SK-MEL-5 (cell line): ENCODE measurements at places on chromosomes 12 and 14. TPM values are rescaled to one million over a fixed set of nuclear protein-coding genes. Genes with fewer than 3 reads are reported as not detected.

The INSM2 gene
- total RNA-seq = 0.26 and 0.27 TPM in 2 replicates

The SENP1 gene
- total RNA-seq = 18.8 and 19.2 TPM in 2 replicates

The SLC41A2 gene
- 2.8 and 8.5 TPM in 2 replicates for total RNA-seq

The DEGS2 gene
- total RNA-seq = not detected in 2 replicates

The ETFRF1 gene
- 25.0 and 25.9 TPM in 2 replicates for total RNA-seq

DNA sequence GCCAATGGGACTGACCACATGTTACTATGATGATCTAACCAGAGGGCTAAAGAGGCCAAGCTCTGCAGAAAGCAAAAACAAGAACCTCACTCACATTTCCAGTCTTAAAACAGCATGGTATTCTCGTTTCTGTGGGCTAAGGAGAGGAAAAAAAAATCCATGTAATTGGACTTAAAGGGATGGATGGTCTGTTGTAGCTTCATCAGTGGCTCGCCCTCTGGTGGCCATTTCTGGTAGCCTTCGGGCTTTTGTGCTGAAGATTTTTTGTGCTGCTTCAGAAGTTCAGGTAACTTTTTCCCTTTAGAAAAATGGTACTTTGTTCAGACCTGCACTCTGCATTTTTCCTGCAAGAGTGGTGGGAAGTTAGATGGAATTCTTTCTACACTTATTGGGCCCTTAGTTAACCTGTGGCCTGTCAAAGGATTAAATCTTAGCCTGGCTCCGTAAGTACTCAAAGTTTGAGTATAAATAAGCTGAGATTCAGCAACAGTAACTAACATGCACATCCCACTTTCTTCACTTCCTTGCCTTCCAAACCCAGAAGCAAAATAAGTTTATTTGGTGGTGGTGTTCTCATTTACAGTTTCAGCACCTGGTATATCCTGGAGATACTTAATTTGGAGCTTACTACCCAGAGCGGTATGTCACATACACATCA lies 22.3 kb downstream of the DCAF4 start:
- peak; percentile 62 for DNase-seq

DNA sequence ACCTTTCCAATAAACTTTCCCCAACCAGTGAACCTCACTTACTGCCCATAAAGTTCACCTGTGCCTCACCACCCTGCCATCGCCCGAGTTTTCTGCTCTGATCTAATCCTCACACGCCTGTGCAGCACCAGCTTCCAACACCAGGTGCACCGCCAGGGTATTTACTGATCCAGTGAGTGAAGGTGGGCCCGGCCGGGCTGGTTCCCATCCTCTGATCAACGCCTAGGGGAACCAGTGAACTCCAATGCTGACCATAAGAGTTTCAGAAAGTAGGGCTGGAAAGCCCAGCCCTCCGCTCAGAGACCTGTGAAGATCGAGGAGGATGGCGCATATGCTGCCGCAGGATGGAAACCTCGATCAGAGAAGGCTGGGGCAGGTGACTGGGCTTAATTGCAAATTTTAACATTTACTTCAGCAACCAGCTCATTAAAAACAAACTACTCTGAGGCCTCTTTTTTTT lies 685 bp upstream of the MYL6B start:
- DNase-seq = peak; percentile 57

GRCh38 chr14:22996768-22997654 lies 12.9 kb downstream of the C14orf93 start:
- no peak for DNase-seq

- DNase-seq = no peak
Observed at GRCh38 chr12:104464899-104465298, 8.2 kb downstream of the CHST11 start.

DNA sequence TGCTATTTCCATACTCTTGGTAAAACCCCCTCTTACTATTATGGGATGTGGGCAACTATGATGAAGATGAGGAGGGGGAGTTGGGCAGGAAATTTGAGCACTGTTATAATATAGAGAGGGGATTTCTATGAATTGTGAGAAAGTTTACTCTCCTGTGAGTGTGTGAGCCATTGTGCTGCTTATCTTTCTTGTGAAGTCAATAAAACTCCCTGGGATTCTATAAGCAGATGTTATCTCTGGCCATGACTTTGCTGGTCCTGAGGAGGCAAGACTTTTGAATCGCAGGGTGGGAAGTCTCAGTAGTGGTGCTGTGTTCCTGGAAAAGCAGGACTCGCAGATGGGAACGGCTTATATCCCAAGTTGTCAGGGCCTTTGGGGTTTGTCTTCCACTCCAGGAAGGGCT lies 62.2 kb downstream of the EMP1 start:
- no peak for DNase-seq

- DNase-seq = no peak
Observed at GRCh38 chr12:38956337-38956736, 50.9 kb upstream of the CPNE8 start.

- DNase-seq = no peak
Observed at GRCh38 chr12:74780182-74780849, 242.7 kb downstream of the ATXN7L3B start.

- no peak for DNase-seq
Observed at GRCh38 chr14:99633918-99634317, 11.0 kb upstream of the HHIPL1 start.

DNA sequence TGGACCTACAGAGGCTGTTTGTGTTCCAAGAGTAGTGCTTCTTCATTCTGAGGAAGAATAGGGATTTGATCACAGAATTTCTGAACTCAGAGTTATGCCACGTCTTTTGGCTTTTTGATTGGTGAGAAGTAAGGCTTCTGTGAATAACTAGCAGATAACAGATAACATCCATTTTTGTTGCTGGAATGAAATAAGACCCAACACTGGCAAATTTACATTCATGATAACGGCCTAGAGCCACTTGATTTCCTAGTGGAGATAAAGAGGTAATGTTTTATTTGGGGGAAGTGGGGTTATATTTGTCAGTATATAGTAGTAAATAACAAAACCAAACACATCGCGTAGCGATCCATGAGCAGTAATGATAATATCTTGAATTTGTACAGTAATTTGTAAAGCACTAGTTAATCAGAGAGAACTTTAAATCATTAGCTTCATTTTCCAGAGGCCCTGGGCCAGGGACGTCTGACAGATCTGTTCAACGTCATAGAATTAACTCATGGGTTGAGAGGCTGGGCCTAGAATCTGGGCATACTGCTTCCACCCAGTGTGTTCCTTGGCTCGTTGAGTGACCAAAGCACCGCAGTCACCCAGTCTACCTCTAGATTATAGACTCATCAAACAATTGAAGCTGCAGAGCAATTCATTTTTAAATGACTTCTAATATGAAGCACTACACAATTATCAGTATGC lies 79.6 kb downstream of the HMGA2 start:
- no peak for DNase-seq
